Midbrain (tissue), 1 donor: ENCODE measurements at places on chromosomes 6 and 20.
A peak's percentile ranks its signal among the peaks of the same experiment; 100 is the strongest.

DNA sequence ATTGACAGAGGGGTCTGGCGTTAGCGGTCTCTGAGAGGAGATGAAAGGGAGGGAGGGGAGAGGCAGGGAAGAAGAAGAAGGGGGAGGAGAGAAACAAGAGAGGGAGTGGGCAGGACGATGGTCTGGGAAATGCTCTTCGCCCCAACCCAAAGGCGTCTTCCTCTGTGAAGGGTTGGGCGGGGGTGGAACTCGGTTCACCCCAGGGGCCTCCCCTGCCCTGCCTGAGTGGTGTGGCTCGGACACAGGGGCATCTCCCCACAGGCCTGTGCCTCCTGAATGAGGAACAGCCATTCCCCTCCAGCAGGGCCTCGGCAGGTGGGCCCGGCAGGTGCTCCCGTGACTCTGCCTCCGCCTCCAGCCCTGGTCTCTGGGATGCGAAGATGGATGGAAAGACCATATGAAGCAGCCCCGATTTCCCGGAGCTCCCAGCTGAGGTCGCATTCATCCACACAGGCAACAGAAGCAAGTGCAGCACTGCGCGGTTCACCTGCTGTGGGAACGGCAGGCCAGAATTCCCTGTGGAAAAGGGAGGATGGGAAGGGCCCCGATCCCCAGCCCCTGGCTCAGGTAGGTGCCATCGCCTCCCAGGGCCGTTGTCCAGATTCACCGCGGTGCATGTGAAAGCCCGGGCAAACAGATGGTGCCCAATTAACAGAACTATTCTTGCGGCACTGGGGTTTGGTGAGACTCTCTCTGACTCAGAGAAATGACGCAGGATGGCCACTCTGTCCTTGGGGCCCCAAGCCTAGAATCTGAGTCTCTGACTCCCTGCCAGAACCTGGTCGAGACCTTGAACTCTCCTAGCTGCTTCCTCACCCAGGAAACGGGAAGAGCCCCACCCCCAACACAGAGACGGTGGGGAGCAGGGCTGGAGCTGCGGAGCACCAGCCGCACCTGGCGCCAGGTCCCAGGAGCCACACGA is 29.4 kb upstream of the RPS6KA2 start:
- DNase-seq: no peak

DNA sequence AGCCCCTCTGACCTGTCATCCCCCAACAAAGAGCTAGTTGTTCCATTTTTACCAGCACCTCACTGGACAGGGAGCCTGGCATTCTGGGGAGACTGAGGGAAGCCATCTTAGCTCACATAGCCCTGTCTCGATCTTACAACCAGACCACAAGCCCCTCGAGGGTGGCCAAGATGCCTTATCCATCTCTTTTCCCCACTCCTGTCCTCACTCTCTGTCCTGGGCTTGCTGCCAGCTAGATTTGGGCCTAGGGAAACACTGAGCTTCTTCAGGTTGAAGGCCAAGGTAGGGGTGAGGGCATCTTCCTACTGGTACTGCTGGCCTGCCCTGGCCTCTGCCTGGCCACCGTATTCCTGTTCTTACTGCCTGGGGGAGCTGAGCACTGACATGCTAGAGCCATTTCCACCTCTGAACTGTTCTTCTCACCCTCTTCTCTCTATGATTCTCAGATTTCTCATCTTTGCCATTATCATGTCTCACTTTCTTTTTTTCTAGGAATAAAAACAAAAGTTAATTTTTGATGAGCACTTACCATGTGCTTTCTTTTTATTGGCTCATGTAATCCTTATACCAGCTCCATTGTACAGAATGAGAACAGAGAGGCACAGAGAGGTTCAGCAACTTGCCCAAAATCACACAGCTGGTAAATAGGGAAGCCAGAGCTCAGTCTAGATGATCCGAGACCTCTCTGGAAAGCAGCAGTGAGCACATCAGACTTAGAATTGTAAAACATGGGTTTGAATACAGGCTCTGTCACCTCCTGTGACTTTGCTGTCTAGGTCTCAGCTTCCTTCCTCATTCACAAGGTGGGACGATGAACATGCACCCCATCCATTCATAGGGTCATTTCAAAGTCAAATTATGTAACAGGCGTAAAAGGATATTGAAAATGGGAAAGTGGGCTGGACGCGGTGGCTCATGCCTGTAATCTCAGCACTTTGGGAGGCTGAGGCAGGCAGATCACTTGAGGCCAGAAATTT is 28.7 kb downstream of the FGD2 start:
- no peak for DNase-seq

DNA sequence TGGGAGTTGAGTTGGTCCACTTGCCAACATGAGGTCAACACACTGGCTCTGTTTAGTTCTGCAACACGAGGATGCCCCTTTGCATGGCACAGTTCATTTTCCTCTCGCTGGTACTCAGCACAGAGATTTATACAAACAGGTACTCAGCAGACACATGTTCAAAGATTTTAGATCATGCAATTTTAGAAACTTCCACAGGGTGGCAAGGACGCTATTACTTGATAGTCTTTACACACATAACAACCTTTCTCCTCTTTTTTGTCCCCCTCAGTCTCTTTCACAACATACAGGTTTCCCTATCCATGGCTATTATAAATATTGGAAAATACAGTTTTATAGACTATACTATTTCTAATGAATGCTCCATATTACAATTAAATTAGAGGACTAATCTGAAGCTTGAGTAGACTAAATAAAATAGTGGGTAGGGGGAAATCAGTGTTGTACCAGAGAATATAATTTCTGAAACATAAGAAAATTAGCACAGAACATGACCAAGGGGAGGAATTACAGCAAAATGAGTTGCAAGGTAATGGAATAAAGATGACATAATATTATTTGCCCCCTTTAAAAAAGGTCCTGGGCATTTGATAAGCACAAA is 331.8 kb upstream of the BTBD3 start:
- DNase-seq: no peak

DNA sequence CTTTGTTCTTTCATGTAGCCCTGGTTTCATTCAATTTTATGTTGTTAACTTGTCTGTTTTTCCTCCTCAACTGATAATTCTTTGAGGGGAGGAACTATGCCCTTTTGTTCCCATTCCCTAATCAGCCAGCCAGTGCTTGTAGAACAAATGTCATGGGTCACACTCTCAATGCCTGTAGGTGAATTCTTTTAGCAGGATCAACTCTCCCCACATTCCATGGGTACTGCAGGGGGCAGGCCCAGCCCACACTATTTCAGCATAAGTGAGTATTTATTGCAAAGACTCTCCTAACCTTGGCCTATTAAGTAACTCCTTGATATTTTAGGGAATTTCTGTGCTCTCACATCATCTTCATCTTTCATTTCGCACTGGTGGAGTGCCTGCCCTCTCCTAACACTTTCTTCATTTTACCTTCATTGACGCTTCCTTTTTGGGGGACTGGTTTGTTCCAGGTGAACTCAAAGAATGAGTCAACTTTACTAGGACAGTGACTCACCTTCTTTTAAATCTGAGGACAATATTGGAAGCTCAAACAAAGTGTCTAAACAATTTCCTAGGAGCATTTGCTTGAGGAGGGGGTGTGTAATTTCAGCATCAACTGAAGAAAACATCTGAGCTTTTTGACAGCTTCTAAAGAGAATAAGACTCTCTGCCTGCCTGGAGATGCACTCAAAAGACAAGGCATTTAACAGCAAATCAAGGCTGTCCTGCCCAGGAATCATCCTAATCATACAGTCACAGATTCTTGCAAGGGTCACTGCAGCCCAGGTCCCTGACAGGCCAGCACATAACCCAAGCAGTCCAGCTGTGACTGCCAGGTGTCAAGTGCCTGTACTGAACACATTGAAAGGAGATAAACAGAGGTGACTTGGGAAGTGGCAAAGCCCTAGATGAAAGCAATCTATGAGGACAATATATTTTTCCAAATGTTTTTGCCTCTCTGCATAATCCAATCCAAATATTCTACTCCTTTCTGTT is 263.9 kb upstream of the PRND start:
- no peak for DNase-seq

GRCh38 chr6:137265561-137266308 is 46.5 kb upstream of the IFNGR1 start:
- no peak for DNase-seq

GRCh38 chr6:83860359-83860755 is 868 bp downstream of the CYB5R4 start:
- no peak for DNase-seq

DNA sequence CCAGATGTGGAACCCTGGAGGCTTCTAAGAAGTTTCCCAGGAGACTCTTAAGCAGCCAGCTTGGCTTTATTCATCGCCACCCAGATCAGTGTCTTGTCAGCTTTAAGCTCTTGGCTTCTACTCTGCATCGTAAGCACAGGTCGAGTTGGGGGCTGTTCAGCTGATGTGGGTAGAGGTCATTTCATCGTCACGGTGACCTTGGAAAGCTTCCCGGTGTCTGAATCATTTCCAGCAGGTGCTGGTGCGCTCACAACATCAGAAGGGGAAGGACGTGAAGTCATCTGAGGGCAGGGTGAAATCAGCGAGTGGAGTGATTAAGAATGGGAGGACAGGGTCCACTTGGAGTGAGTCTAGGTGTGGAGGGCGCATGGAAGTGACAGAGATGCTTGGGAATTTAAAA is 112.6 kb downstream of the SASH1 start:
- no peak for DNase-seq

GRCh38 chr20:39775110-39775509 is 813.0 kb downstream of the DHX35 start:
- no peak for DNase-seq

- DNase-seq: no peak
Measured at GRCh38 chr6:138550346-138550767, 51.1 kb upstream of the NHSL1 start.

DNA sequence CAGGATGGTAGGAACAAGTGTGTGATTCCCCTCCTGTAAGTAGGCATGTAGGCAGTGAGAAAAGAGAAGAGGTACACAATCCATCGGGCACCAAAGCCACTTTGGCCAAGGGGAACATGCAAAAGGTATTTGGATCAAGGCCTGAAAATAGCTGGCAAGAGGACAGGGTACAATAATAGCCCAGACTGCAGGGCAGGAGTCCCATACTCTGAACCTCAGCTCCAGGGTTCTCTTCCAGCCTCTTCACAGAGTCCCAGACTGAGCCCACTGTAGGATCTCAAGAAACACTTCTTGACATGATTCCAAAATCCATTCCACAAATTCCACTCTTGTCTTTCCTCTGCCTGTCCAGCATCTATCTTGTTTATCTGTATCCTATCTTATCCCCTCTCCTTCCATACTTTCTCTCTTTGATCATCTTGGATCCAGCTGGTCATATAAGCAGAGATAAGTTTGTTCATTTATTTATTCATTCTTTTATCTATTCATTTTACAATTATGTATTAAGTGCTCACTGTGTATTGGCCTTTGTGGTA is 19.7 kb downstream of the ACSS2 start:
- DNase-seq: no peak

GRCh38 chr6:37483917-37484785 is 15.5 kb downstream of the CCDC167 start:
- peak; percentile 54 for DNase-seq

GRCh38 chr6:138572167-138572875 is 73.0 kb upstream of the NHSL1 start:
- peak; percentile 17 for DNase-seq

- peak; percentile 94 for DNase-seq
Measured at GRCh38 chr6:87723170-87724078, 21.4 kb upstream of the AKIRIN2 start.

- DNase-seq: no peak
Measured at GRCh38 chr6:15299430-15300131, 53.7 kb downstream of the JARID2 start.

DNA sequence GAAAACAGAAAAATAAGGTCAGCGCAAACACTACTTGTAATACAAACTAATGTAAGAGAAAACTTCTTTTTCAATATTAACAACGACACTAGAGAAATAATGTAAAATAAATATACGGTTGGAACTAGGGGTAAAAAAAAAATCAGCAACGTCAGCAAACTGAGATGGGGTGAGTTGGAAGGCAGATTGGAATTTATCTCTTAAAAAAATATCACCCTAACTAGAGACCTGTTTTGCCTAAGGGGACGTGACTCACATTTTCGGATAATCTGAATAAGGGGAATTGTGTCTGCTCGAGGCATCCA is 705 bp upstream of the UTRN start:
- DNase-seq: no peak

- DNase-seq: no peak
Measured at GRCh38 chr6:52507557-52508260, 69.2 kb downstream of the TRAM2 start.

- no peak for DNase-seq
Measured at GRCh38 chr20:37915800-37916570, 13.1 kb downstream of the VSTM2L start.

DNA sequence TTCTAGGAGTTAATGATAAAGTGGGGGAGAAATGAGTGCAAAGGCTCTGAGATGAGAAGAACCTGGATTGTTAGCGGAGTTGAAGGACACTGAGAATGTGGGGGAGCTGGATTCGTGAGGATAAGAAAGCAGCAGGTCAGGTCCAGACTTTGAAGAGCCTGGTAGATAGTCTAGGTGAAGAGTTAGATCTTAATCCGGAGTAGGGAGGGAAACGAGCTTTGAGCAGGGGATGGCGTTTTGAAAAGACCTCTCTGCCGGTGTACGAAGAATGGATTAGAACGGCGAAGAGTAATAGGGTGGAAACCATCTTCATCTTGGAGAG is 487 bp upstream of the PHF20 start:
- no peak for DNase-seq

DNA sequence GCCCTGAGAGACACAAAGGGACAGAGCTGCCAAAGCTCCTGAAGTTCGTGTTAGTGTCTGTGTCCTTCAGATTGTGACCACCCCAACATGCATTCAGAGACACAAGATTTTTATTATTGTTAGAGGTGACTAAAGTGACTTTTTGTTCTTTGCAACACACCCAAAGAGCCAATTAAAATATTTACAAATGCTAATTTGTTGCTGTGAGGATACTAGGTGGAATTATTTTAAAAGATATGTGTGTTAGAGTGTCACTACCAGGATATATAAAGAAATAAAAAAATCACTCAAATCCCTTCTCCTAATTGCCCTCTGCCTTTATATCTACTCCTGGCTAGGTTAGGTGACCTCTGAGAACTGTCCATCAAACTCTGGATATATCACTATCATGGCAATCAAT is 160.7 kb downstream of the GRIK2 start:
- DNase-seq: no peak

GRCh38 chr20:37407019-37407566 is 61.2 kb downstream of the SRC start:
- DNase-seq: no peak

- DNase-seq: no peak
Measured at GRCh38 chr6:82205930-82206392, 41.6 kb downstream of the IBTK start.

DNA sequence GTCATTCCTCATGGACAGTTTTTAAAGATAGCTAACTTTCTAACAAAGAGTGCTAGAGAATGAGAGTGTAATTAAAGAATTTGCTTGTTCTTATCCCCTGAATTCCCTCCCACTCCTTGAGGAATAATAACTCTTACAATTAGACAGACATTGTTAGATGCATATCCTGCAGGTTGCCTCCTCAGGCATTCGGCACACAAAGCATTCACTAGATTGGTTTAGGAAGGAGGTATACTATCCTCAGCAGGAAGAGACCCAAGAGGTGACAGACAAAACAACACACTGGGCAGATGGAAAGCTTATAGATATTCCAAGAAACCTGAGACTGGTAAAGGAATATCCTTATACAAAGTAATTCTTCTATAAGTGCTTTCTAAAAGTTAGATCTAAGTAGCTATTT is 109.1 kb upstream of the FAM184A start:
- DNase-seq: no peak
